ENCODE measurements at places on chromosomes 12 and 14.

DNA sequence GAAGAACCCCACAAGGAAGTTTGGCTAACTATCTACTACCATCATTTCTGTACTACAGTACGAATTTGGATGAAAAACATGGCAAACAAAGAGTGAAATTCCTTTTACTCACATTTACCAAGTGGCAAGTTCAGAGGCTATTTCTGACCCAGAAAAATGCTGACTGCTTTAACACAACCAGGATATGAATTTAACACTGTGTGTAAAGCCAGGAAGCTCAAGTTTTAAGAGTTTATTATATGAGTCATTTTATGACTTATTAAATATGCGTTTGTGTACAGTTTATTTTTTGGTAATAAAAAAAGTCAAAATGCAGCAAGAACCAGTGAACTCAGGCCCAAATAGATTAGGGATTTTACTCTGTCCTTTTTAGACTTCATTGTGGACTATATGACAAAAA, 58.4 kb upstream of the STAC3 start:
- peak overlapping the region; percentile 39 for H3K27ac ChIP-seq
- no peaks in the 10 kb centered on the region for H3K27me3 ChIP-seq
- peaks cover 5% of the 10 kb centered on the region for H3K36me3 ChIP-seq
- no peak overlapping the region for H3K4me3 ChIP-seq
- DNase-seq = no peak
- H3K4me1 ChIP-seq = no peaks in the 10 kb centered on the region

- H3K4me3 ChIP-seq = no peak overlapping the region
- H3K36me3 ChIP-seq = no peaks in the 10 kb centered on the region
- no peak overlapping the region for H3K27ac ChIP-seq
- no peak for DNase-seq
- H3K27me3 ChIP-seq = no peaks in the 10 kb centered on the region
Observed at GRCh38 chr12:11744410-11744801, 94.9 kb downstream of the ETV6 start.

- peaks cover 21% of the 10 kb centered on the region for H3K4me1 ChIP-seq
- DNase-seq = no peak
- no peak overlapping the region for H3K27ac ChIP-seq
- H3K36me3 ChIP-seq = no peaks in the 10 kb centered on the region
- no peak overlapping the region for H3K4me3 ChIP-seq
Observed at GRCh38 chr14:65301862-65302539, 110.5 kb upstream of the FUT8 start.

- no peak for DNase-seq
- H3K27ac ChIP-seq = no peak overlapping the region
- H3K36me3 ChIP-seq = peaks cover 7% of the 10 kb centered on the region
Observed at GRCh38 chr14:21379338-21379737, 4.5 kb downstream of the SUPT16H start.

GRCh38 chr14:32189811-32190210, 12.0 kb upstream of the RNU6-7 start:
- no peak for DNase-seq
- no peak overlapping the region for H3K4me3 ChIP-seq
- H3K27me3 ChIP-seq = no peaks in the 10 kb centered on the region

DNA sequence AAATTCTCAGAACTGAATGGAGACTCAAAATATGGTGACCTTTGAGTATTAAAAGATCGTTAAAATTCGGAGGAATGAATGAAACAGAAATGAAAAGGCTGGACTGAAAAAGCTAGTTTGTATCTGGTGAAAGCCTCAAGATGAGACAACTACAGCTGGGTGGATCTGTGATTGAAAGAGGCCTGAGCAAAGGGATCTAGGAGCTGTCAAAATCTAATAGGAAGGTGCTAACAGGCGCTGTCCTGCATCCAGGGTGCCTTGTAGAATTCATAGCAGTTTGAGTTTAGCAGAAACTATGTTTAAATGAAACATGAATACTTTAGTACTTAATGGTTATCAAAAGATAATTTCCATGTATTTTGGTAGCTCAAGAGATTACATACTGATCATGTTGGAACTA, 2.3 kb downstream of the YY1 start:
- H3K4me3 ChIP-seq = peak overlapping the region; percentile 96
- peaks cover 15% of the 10 kb centered on the region for H3K36me3 ChIP-seq
- no peak for DNase-seq
- peaks cover 43% of the 10 kb centered on the region for H3K4me1 ChIP-seq
- H3K27ac ChIP-seq = no peak overlapping the region

DNA sequence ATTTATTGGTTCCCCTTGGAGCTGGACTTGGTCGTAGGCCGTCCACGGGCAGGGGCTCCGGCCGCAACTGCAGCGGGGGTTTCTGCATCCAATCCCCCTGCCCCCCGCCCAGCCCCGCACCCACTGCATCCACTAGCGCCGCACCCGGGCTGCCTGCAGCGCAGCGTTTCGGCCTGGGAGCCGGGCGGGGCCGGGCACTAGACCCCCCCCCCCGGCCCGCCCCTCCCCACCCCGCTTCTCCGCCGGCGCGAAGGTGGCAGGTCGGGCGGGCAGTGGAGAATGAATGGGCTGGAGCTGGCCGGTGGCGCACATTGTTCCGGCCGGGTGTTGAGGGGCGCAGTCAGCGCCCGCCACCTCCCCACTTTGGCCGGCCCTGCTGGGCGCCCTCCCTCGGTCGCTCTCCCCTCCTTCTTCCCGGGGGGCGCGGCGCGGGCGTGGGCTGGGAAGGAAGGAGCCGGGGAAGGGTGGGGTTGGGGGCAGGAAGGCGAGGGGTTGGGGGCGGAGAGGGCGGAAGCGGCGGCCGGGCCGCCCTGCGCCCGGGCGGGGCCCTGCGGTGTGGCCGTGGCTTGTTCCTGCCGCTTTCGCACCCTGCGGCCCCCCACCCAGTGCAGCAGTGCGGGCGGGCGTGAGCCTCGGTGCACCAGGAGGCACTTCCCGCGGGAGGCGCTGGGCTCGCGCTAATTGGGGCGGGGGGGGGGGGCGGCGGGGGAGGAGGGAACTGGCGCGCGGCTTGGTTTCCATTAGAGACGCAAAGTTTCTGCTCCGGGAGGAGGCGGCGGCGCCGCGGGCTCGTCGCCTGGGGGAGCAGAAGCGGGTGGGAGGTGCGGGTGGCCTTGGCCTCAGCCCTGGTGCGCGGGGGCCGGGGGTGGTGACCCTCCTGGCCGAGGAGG, 841 bp downstream of the CALM1 start:
- H3K27me3 ChIP-seq = peaks cover 8% of the 10 kb centered on the region
- peaks cover 47% of the 10 kb centered on the region for H3K4me1 ChIP-seq
- peak; percentile 40 for DNase-seq

GRCh38 chr14:35028435-35028834, 17.6 kb upstream of the FAM177A1 start:
- DNase-seq = no peak
- no peaks in the 10 kb centered on the region for H3K4me1 ChIP-seq
- H3K27ac ChIP-seq = no peak overlapping the region
- no peaks in the 10 kb centered on the region for H3K27me3 ChIP-seq
- peaks cover 21% of the 10 kb centered on the region for H3K36me3 ChIP-seq

- H3K4me3 ChIP-seq = no peak overlapping the region
- H3K27ac ChIP-seq = no peak overlapping the region
- H3K27me3 ChIP-seq = no peaks in the 10 kb centered on the region
- no peak for DNase-seq
Observed at GRCh38 chr12:14884458-14884878, 1.2 kb downstream of the MGP start.

GRCh38 chr14:87712396-87713090, 280.4 kb downstream of the GALC start:
- H3K4me3 ChIP-seq = no peak overlapping the region
- H3K36me3 ChIP-seq = no peaks in the 10 kb centered on the region
- peaks cover 19% of the 10 kb centered on the region for H3K27me3 ChIP-seq

- H3K4me3 ChIP-seq = peak overlapping the region; percentile 86
- H3K27ac ChIP-seq = no peak overlapping the region
- H3K4me1 ChIP-seq = peaks cover 45% of the 10 kb centered on the region
- H3K27me3 ChIP-seq = peaks cover 15% of the 10 kb centered on the region
- peaks cover 6% of the 10 kb centered on the region for H3K36me3 ChIP-seq
- no peak for DNase-seq
Observed at GRCh38 chr12:53004582-53004981, 1.7 kb upstream of the EIF4B start.

DNA sequence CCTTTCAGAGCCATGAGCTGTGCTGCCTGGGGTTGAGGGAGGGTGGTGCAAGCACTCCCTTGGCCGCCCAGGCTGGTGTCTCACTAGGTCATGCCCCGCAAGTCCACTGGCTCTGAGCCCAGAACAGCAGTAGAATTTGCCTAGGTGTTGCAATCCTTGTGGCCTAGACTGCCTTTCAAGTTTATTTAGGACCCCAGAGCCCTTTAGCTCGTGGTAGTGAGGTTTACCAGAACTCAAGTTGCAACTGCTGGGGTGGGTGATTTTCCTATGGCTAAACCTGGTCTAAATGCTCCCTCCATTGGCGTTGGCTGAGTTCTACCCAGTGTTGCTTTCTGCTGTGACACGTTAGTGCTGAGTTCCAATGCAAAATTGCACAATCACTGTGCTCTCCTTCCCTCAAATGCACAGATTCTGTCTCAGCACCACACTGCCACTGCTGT, 287.2 kb downstream of the BCAT1 start:
- DNase-seq = no peak
- peaks cover 13% of the 10 kb centered on the region for H3K36me3 ChIP-seq
- H3K27ac ChIP-seq = peak overlapping the region; percentile 60
- no peak overlapping the region for H3K4me3 ChIP-seq
- H3K27me3 ChIP-seq = no peaks in the 10 kb centered on the region

GRCh38 chr12:132491761-132492378, 1.9 kb downstream of the FBRSL1 start:
- peaks cover 29% of the 10 kb centered on the region for H3K4me1 ChIP-seq
- H3K36me3 ChIP-seq = no peaks in the 10 kb centered on the region
- peaks cover 17% of the 10 kb centered on the region for H3K27me3 ChIP-seq
- no peak for DNase-seq

- peaks cover 9% of the 10 kb centered on the region for H3K36me3 ChIP-seq
- no peaks in the 10 kb centered on the region for H3K4me1 ChIP-seq
- H3K4me3 ChIP-seq = no peak overlapping the region
- H3K27ac ChIP-seq = no peak overlapping the region
- H3K27me3 ChIP-seq = no peaks in the 10 kb centered on the region
Observed at GRCh38 chr12:273382-273781, 10.7 kb upstream of the SLC6A13 start.

- H3K36me3 ChIP-seq = peaks cover 3% of the 10 kb centered on the region
- no peak for DNase-seq
- no peak overlapping the region for H3K27ac ChIP-seq
- peaks cover 97% of the 10 kb centered on the region for H3K27me3 ChIP-seq
Observed at GRCh38 chr14:37588956-37589714, 5.9 kb downstream of the FOXA1 start.

GRCh38 chr12:7656121-7656520, 9.6 kb downstream of the APOBEC1 start:
- no peak overlapping the region for H3K27ac ChIP-seq
- no peaks in the 10 kb centered on the region for H3K4me1 ChIP-seq
- no peak for DNase-seq
- no peak overlapping the region for H3K4me3 ChIP-seq
- no peaks in the 10 kb centered on the region for H3K27me3 ChIP-seq

DNA sequence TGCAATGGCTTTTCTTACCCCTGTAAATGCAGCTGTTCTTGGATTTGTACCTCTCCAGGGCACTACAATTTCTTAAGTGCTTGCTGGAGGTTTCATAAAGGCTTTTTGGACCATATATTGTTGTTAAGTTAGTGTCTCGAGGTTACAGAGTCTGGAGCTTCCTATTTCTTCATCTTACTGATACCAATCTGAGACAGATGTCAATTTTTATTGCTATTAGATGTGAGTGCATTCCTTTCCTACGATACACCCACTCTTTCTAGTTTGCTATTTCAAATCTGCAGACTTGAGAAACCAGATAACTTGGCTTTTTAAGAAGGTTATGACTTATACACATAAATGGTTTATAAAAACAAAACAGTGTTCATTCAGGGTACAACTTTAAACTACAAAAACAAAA, 2.1 kb downstream of the NOXRED1 start:
- no peak for DNase-seq
- H3K4me1 ChIP-seq = no peaks in the 10 kb centered on the region
- no peak overlapping the region for H3K4me3 ChIP-seq
- no peak overlapping the region for H3K27ac ChIP-seq
- H3K27me3 ChIP-seq = no peaks in the 10 kb centered on the region
- peaks cover 34% of the 10 kb centered on the region for H3K36me3 ChIP-seq

DNA sequence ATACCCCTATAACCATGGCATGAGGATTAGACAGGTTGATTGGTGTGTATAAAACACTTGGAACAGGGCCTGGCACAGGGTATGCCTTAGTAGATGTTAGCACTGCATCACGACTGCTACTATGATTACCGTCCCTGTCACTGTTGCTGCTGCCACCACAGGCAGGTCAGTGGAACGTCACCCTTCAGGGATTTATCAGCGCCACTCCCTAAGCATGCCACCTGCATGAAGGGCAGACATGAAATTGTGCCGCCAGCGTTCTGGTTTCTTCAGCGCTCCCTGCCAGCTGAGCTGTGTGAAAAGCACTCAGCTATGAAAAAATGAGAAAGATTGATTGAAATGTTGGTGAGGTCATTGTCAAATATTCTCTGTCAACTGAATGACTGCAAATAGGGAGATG, 477.0 kb downstream of the DPF3 start:
- peaks cover 5% of the 10 kb centered on the region for H3K4me1 ChIP-seq
- peaks cover 11% of the 10 kb centered on the region for H3K36me3 ChIP-seq
- DNase-seq = no peak
- no peak overlapping the region for H3K4me3 ChIP-seq
